NCI-H1436 (cell line): ENCODE measurements at places on chromosomes 12 and 14.

DNA sequence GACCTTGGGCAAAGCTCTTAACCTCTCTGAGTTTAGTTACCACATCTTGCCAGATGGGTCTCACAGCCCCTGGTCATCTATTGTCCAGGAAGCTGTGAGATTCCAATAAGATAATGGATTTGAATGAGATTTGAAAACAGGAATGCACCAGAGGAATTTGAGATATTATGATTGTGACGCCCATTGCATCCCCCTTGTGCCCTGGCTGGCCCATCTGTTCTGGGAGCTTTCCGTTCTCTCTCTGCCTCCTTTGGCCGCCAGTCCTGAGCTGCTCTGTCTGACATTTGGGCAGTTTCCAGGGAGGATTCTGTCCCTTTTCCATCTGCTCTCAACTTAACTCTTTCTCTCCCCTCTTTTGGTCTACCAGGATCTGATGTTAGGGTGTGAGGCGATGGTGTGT is 24.6 kb downstream of the SRRM4 start:
- no peak for DNase-seq

GRCh38 chr12:110403976-110404682 is 621 bp upstream of the ANAPC7 start:
- peak; percentile 80 for DNase-seq

- no peak for DNase-seq
Observed at GRCh38 chr14:30287579-30288445, 271.1 kb upstream of the G2E3 start.

- DNase-seq, result no peak
Observed at GRCh38 chr14:60266021-60266937, 17.3 kb downstream of the PPM1A start.

DNA sequence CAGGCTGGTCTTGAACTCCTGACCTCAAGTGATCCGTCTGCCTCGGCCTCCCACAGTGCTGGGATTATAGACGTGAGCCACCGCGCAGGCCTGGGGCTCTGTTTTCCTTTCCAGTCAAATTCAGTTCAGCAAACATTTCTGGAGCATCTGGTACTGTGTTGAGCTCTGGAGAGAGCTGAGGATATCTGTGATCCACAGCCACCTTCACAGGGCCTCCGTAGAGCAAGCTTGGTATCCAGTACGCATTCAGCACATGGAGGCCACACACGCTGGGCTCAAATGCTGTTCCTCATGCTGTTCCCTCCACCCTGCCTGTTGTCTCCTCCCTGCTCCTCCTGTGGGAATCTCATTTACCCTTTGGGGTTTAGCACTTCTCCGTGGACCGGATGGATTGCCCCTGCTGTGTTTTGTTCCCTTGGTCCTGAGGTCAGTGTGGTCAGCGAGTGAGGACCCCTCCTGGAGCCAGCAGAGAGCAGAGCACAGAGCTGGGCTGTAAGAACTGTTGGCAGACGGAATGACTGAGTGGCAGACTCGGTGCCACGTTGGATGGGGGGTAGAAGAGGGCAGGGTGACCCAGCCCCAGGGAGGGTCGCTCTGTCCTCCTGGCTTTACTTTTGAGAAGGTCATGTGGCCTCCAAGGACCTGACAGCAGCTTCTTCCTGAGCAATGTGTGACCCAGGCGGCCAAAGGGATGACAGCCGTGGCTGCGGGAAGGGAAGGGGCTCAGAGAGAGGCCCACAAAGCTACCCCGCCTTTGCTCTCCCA is 891 bp downstream of the RPS6KL1 start:
- no peak for DNase-seq

- no peak for DNase-seq
Observed at GRCh38 chr14:40122968-40123648, 690.9 kb upstream of the FBXO33 start.

DNA sequence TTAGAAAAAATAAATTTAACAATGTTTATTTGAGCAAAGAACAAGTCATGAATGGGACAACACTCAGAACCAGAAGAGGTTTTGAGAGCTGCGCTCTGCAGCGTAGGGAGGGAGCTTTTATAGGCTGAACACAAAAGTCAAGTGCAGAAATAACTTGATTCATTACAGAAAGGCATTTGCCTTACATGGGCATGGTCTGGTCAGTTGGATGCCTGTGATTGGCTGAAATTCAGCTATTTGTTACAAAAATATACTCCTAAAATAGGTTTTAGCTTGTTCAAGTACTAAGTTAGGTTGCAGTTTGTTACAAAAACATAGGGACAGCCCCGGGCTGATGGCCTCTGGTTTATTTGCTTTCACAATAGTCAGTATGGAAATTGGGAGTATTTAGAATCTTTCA is 118.0 kb downstream of the NUAK1 start:
- no peak for DNase-seq

DNA sequence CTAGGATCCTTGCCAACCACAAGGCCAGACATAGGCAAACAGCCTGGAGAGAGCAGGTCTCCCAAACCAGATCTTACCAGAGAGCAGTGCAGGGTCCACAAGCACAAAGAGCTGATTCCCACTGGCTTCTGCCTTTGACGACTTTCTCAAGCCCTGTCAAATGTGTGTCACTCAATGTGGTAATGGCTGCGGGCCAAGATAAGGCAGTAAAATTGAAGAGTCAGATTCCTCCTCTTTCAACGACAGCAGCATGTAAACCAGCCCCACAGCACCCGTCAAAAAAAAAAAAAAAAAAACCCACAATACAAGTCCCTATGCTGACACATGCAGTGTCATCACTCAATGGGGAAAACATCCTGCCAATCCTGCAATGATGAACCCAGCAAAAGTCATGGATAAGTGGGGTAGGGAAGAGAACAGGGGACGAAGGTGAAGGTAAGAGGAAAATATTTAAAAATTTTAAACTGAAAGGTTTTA is at the start of gene STON2:
STON2 (minus strand) TSS at position 123 of the 477 bp plus-strand sequence. CDS start 1,942 bp downstream, outside the sequence.
- no peak for DNase-seq

GRCh38 chr14:20690848-20691640 is 2.5 kb downstream of the ANG start:
- DNase-seq, result peak; percentile 13

DNA sequence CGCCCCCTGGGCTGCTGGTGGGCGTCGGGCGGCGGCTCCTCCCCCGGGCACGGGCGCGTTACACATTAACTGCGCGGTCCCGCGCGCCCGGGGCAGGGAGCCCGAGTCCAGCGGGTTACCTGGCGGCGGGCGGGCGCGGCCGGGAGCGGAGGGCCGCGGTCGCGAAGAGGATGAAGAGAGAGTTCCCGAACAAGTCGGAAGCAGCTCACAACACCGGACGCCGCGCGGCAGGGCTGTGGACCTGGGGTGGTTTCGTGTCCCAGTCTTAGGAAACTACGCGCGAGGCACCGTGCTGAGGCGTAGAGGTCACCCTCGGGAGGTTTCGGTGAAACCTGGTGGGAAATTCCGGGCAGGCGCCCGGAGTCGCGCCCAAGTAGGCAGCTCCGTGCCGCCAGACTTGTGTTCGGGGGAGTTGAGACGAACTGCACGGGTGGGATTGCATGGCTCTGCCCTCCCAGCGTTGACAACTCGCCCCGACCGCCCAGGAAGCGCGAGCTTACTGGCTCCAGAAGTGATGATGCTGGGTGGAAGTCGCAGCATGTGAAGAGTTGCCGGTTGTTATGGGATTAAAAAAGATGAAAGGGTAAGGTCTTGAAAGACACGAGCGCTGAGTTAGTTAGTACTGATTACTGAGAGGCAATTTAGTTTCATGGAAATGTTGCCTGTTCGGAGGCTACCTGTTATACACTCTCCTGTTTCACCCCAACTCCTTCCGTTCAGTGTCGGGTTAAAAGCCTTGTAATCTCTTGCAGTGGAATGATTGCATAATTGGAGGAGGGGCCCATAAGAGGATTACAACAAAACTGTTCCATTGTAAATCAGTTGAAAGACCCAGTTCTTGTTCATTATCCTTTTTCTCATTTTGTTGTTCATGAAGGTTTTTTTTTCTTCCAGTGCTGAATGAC is 879 bp downstream of the RAB3IP start:
- DNase-seq, result peak; percentile 60
